ENCODE measurements at places on chromosomes 4 and X.

- no peak for DNase-seq
These were observed 525.7 kb downstream of the RAB28 start for GRCh38 chr4:12958436-12958835.

DNA sequence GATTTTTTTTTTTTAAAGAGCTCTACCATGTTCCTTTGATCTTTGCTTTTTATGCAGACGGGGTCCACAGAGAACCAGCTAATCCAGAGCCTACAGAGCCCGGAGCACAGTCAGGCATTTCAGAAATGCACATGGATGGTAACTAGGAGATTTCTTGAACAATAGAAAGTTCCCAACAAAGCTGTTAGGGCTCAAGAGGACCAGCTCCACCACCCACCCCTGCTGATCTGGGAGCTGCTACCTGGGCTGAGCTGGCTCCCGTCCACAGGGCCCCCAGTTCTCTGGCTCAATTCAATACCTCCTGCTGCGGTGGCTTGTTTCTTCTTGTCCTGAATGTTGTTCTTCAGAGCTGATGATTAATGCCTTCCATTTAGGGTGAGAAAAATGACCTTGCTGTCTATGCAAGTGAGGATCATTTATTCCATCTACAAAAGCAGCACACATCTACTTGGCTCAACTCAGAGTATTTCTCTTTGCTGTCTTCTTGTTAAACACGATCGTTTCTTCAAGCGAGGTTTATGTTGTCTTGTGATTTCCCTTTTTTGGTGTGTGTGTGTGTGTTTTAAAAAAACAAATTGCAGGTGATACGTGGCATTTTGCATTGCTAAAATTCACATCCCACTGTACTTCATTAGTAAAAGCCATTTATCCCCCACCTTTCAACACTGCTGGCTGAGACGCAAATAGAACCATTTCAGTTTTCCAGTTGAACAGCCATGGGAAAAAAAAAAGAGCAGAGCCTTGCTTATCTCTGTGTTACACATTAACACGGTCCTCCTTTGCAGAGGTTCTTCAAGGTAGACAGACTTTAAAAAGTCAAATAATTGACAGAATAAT, 31.3 kb downstream of the IGFBP7 start:
- peak; percentile 55 for DNase-seq

DNA sequence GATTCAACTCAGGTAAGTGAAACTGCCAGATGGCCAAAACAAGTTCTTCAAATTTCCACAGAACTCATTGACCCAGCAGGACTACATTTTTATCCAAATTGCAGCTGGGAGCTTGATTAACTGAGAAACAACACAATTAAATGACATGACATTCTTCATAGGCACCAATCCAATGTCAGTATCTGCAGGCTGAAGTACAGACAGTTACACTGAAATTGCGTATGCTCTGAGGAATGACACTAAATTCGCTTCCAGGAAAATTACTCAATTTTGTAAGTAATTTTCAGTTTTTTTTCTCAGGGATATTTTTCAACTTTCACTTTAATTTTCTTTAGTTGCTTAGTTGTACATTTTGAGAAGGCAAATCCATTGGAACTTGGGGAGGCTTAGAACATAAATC, 4.5 kb downstream of the C1GALT1C1 start:
- DNase-seq = no peak

DNA sequence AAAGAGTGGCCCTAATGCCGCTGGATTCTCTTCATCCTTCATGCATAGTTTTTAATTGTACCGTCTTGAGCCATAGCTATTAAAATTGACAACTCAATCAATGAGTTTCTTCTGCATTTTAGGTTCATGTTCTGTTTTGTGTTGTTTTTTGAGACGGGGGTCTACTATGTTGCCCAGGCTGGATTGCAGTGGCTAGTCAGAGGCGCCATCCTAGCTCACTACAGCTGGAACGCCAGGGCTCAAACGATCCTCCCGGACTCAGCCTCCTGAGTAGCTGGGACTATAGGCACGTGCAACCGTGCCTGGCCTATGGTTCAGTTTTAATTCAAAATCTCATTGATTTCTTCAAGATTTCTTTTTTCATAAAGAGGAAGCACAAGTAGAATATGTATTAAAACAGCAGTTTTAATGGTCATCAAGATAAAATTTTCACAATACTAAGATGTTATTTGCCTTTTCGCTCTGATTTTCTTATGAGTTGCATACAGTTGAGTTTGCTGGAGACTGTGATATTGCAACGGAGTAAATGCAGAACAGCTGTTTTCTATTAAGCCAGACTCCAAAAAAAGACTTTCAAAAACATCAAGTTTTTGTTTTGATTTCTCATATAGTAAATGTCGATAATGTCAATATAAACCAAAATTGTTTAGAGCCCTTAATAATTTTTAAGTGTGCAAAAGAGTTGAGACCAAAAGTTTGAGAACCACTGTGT, 1.1 kb upstream of the STX18 start:
- no peak for DNase-seq

GRCh38 chr4:26873391-26874026, 12.9 kb downstream of the STIM2 start:
- DNase-seq = no peak

- DNase-seq = no peak
These were observed 442 bp upstream of the MCUB start for GRCh38 chr4:109559625-109559982.

DNA sequence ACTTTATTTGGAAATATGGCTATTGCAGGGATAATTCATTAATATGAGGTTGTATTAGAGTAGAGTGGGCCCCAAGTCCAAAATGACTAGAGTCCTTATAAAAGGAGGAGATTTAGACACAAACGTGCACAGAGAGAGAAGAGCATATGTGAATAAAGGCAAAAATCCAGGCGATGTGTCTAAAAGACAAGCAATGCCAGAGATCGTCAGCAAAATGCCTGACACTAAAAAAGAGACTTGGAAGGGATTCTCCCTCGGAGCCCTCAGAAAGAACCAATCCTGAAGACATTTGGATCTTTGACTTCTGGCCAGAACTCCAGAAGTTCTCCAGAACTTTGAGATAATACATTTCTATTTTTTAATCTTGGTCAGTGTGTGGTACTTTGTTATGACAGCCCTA, 472.1 kb downstream of the NLGN4X start:
- DNase-seq = no peak

DNA sequence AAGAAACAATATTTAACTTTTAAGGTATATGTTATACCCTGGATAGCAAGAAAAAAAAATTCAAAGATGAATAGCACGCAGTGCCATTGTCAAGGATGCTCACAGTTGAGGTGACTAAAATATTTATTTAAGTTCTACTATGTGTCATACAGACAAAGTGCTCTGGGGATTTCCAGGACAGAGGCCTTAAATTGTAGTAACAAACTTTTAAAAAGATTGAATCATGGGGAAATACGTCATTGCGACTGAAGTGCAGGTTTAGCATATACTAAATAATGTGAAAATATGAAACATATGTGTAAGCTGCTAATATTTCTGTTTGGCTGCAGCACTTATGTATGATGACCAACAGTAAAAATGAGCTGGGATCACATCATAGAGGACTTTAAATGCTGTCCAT, 748.0 kb upstream of the PCDH7 start:
- no peak for DNase-seq

DNA sequence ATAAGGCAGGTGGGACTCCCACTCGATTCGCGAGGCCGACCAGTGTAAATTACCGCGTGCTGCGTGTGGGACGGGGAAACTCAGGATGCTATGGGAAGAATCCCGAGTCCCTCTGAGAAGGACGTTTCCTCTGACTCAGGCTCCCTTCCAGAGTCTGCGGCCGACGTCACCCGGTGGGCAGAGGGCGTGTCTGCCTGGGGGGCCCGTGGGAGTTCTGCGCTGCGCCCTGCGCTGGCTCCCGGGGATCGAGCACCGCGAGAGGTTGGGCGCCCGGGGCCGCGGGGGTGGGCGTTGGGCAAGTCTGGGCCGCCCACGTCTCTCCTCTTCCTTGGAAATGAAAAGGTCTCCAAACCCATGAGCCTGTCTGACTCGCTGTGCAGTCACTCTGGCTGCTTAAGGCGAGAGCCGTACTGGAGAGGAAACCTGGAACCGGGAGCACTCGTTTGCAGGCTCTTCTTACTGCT, 568 bp downstream of the NIPAL1 start:
- peak; percentile 25 for DNase-seq

GRCh38 chrX:42107495-42108488, 184.4 kb upstream of the CASK start:
- DNase-seq = no peak

GRCh38 chr4:173834151-173834550, 304.1 kb upstream of the HAND2 start:
- peak; percentile 20 for DNase-seq

DNA sequence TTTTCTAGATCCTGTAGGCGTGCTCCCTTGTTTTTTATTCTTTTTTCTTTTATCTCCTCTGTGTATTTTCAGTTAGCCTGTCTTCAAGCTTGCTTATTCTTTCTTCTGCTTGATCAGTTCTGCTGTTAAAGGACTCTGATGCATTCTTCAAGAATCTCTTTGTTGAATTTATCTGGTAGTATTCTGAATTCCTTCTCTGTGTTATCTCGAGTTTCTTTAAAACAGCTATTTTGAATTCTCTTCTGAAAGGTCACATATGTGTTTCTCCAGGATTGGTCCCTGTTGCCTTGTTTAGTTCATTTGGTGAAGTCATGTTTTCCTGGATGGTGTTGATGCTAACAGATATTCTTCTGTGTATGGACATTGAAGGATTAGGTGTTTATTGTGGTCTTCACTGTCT, 15.3 kb downstream of the RAB33B start:
- DNase-seq = no peak

GRCh38 chr4:140326395-140326993, 47.0 kb upstream of the SCOC start:
- DNase-seq = peak; percentile 9

GRCh38 chrX:106725931-106726330, 570 bp upstream of the RNF128 start:
- no peak for DNase-seq

DNA sequence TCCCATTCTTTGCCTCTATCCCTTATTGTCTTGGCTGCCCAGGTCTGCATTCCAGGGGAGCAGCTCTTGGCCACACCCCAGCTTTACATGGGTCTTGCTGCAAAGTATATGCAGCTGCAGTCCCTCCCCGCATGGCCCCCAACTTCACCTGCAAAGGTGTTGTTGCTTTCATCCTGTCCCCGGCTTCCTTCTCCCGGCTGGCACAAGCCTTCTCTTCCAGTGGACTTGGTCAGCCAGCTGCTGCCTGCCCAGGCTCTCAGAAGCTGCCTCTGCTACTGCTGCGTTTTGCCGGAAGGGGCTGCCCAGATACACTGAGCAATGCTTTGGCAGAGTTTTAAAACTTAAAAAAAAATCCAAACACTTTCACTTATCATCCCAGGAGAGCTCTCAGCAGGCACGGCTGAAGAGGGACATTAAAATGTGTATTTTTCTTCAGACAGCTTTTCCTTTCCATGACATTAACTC, 121.2 kb upstream of the PDLIM3 start:
- DNase-seq = no peak

- no peak for DNase-seq
These were observed 33.8 kb downstream of the CEP44 start for GRCh38 chr4:174317531-174317930.

DNA sequence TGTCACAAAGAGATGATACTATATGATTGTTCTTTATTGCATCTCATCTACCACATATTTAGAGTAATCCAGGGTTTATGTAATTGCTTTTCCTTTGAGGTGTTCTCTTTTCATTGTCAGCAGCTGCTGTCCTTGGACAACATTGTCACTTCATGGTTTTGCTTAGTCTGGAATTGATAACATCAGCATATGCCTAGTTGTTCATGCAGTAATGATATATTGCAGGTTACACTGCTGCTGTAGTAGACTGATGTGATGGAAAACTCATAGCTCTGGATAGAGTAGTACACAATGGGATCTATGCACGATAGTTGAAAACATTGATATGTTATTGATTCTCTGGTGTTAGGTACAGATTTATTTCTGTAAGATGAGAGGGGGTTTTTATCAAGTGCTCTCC, 13.7 kb downstream of the NEIL3 start:
- DNase-seq = no peak

DNA sequence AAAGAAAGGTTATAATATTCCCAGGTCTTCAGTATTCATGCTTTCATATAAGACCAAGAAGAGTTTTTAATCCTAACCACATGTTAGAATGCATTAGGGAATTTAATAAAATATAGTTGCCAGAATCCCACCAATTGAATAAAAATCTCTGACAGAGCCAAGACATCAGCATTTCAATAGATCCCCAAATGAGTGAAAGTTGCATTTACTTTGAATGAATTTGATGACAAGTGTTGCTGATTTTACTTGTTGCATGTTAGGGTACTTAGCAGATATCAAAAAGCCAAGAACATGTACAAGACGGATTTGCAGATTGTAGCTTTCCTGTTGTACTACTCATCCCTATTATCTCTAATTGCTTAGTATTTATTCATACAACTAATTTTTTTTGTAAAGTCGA, 39.9 kb upstream of the PRR27 start:
- DNase-seq = no peak

DNA sequence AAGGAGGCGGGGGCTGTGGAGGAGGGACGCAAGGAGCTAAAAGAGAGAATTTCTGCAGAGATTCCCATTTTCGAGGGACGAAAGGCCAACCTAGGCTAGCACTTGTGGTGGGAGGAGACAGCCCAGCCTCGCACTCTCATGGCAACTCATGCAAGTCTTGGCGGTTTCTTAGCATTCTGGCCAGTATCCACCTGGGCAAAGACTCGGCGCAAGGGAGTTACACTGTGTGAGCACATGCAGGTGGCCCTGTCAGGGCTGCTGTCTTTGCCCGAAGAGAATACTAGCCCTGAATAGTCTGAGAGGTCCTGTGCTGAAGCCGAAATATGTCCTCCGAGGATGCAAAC, 15.5 kb downstream of the MCF2 start:
- DNase-seq = no peak

DNA sequence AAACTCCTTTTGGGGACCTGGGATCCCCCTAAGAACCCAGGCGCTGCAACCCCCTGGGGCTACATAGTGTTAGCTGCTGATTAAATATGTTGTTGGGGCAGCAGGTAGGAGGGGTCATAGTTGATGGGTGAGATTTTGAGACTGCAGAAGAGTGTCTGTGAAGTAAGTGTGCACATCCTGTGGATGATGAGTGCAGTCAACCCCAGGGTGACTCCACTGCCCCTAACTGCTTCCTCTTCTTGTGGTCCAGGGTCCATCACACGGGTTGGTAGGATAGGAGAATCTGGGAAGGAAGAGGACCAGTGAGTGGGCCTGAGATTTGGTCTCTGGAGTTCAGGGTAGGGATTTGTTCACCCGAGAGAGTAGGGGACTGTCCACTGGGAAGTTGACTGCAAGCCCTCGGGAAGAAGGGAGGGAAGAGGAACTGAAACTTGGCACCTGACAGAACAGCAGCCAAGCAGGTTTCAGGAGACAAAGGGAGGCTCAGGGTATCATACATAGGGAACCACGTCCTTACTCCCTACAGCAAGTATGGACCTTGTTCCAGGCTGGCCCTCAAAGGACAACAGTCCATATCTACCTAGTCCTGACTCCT, 8.5 kb downstream of the DLG3 start:
- no peak for DNase-seq

DNA sequence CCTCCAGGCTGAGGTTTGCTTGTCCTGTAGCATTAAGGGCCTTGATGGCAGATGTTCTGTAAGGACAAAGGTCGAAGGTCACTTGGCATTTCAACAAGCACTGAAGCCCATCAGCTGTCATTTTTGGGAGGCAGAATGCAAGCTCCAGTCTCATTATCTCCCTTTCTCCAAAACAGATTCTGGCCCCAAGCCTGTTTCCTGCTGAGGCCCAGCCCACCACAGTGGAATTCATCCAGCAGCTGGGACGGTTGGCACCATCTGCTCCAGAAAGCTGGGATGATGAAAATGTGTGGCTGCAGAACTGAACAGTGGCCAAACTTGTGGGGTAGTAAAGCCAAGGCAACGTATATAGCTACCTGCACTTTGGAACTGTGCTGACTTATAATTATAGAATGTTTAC, 17.7 kb upstream of the PPEF2 start:
- DNase-seq = no peak

All from A549 (cell line).